IPS DF 6.9 (cell line): ENCODE measurements at places on chromosomes 1 and 21.

DNA sequence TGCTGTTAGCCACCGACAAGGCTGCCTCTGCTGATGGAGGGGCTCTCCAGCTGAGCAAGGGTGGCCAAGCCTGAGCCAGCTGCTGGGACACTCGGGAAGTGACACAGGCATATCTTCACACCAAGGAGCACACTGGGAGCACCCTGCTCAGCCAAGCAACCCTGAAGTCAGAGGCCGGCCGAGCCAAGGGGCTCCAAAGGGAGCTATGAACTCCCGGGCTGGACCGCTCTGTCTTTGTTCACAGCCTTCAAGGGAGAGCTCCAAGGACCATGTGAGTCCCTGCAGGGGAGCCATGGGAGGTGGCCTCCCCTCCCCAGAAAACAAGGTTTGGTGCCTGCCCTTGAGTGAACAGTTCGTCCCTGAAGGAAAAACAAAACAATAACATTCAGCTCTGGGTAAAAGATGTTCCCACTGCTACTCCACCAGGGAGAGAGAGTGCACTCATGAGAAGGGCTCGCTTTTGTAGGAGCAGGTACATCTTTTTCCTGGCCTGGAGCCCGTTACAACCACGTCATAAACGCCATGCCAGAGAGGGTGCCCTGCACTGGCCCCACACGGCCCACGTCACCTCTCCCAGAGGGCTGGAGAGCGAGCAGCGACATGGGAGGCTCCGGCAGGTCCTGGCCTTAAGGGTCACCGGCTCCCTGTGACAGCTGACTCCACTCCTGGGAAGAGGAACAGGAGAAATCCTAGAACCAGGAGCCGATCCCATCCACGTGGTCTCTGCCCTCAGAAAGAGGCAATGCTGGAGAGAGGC, 56.3 kb upstream of the SLC25A33 start:
- H3K27ac ChIP-seq, result no peak overlapping the region
- H3K4me1 ChIP-seq, result no peaks in the 10 kb centered on the region
- no peak for DNase-seq
- no peaks in the 10 kb centered on the region for H3K27me3 ChIP-seq

- H3K27me3 ChIP-seq, result peaks cover 11% of the 10 kb centered on the region
- H3K4me1 ChIP-seq, result no peaks in the 10 kb centered on the region
- H3K36me3 ChIP-seq, result no peaks in the 10 kb centered on the region
- no peak overlapping the region for H3K27ac ChIP-seq
- no peak overlapping the region for H3K4me3 ChIP-seq
Observed at GRCh38 chr21:42013376-42013775, 3.2 kb upstream of the ZBTB21 start.

GRCh38 chr1:189463166-189463565, 1014.5 kb downstream of the BRINP3 start:
- H3K4me3 ChIP-seq, result no peak overlapping the region
- DNase-seq, result no peak
- no peaks in the 10 kb centered on the region for H3K27me3 ChIP-seq
- H3K36me3 ChIP-seq, result no peaks in the 10 kb centered on the region

DNA sequence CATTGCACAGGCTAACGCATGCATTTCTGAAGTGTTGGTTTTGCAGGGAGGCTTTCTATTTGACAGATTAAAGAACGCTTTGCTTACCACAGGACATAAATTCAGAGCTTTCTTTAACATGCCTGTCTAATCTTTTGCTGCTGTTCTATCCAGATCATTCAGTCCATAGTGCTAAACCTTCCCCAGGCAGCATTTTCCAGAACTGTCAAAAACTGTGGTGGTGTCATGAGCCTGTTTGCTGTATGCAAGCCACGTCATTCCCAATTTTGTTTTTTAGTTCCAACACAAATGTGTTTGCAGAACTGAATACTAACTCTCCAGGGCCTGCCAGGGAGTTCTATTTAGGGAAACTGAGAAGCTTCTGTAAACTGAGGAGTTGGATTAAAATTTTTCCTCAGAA, 390.5 kb upstream of the LYPLAL1 start:
- H3K4me3 ChIP-seq, result no peak overlapping the region
- no peak overlapping the region for H3K27ac ChIP-seq
- no peak for DNase-seq
- no peaks in the 10 kb centered on the region for H3K36me3 ChIP-seq
- H3K27me3 ChIP-seq, result no peaks in the 10 kb centered on the region

DNA sequence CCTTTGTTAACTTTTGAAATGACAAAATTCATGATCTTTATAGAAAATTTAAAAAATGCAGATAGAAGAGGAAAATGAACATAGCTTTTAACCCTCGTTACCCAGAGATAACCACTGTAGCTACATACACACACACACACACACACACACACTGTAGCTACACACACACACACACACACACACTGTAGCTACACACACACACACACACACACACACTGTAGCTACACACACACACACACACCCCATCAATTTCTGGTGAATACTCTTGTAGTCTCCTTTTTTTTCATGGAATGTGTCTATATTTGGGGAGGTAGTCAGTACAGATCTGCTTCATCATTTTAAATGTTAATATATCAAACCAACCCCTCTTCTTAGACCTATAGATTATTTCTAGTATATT, 58.5 kb downstream of the SH3BGR start:
- no peaks in the 10 kb centered on the region for H3K4me1 ChIP-seq
- H3K36me3 ChIP-seq, result no peaks in the 10 kb centered on the region
- H3K27me3 ChIP-seq, result no peaks in the 10 kb centered on the region

DNA sequence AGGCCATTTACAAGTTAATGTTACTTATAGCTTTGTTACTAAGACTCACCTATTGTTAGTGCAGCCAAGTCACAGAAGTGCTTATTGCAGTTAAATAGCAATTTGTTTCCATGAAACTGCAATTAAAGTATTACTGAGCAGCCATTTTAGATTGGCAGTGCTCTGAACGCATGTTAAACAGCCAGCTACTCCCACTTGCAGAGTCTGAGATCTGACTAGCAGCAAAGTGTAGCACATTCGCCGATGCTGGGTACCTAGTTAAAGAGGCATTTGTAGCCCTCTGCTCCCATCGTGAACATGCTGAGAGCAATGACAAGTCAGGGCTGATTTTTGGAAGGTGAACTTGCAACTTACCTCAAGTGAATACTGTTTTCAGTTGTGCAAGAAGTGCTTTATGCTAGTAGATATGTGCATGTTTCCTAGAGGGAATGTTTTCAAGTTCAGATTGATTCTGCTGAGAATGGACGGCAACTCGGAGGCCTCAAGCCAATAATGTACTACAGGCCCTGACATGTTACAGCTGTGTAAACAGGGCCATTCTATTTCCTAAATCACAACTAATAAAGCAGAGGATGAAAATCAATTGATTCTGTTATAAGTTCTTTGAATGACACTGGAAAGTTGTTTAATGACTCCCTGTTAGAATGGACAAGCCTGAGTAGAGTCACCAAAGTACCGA, 19.8 kb downstream of the LMO4 start:
- H3K27me3 ChIP-seq, result no peaks in the 10 kb centered on the region
- H3K27ac ChIP-seq, result no peak overlapping the region
- no peak for DNase-seq
- no peaks in the 10 kb centered on the region for H3K4me1 ChIP-seq
- no peaks in the 10 kb centered on the region for H3K36me3 ChIP-seq
- H3K4me3 ChIP-seq, result no peak overlapping the region

GRCh38 chr1:156856282-156856785, 2.6 kb downstream of the INSRR start:
- H3K27ac ChIP-seq, result no peak overlapping the region
- DNase-seq, result no peak
- H3K27me3 ChIP-seq, result peaks cover 51% of the 10 kb centered on the region
- H3K36me3 ChIP-seq, result no peaks in the 10 kb centered on the region

DNA sequence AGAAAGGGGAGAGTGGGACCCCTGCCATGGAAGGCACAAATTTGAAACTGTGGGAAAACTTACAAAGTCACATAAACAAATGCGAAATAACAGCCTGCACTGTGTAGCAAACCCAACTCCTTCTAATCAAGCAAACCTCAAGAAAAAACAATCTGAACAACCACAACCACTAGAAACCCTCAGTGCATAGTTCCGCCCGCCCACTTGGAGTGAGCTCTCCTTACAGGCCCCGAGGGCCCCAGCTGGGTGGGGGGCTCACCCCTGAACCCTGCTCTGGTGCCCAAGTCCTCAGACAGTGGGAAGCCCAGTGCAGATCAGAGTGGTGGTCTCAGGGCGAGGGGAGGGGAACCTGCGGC, 931 bp upstream of the MXRA8 start:
- DNase-seq, result no peak
- H3K4me3 ChIP-seq, result no peak overlapping the region
- H3K4me1 ChIP-seq, result peaks cover 16% of the 10 kb centered on the region
- no peak overlapping the region for H3K27ac ChIP-seq
- peaks cover 3% of the 10 kb centered on the region; the same call in 1 of the 2 replicates for H3K27me3 ChIP-seq

- peaks cover 79% of the 10 kb centered on the region for H3K27me3 ChIP-seq
- no peak overlapping the region for H3K27ac ChIP-seq
- peaks cover 4% of the 10 kb centered on the region for H3K4me1 ChIP-seq
Observed at GRCh38 chr1:90718411-90719329, 1.6 kb upstream of the BARHL2 start.

- no peak overlapping the region for H3K27ac ChIP-seq
- no peaks in the 10 kb centered on the region; the same call in 1 of the 2 replicates for H3K36me3 ChIP-seq
- no peak overlapping the region for H3K4me3 ChIP-seq
- no peaks in the 10 kb centered on the region for H3K27me3 ChIP-seq
- H3K4me1 ChIP-seq, result no peaks in the 10 kb centered on the region
Observed at GRCh38 chr1:61699911-61700851, 24.8 kb downstream of the TM2D1 start.

DNA sequence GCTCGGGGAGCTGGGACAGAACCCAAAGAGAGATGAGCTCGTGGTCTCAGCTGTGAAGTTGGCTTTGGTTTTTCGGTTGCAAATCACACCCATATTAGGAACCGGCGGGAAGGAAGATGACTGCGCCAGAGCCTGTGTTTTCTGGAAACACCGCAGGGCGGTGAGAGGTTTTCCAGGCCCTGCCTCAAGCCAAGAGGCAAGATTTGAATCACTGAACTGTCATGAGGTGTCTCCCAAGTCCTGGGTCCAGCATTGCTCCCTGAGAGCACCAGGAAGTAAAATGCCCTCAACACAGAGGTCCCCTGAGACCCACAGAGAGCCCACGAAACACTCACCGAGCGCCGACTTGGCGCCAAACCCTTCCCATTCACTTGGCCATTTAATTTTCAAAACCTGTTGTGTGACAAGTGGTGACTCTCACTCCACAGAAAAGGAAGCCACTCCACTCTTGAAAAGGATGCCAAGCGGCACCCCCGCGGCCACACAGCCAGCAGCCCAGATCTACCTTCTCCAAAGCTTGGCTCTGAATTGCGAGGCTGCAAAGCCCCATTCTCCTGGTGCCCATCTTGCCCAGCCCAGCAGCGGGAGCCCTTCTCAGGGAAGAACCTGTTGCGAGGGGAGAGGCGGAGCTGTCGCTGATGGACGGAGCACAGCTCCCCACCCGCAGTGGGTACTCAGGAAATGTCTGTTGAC, 99.0 kb upstream of the RUNX3 start:
- H3K4me1 ChIP-seq, result peaks cover 5% of the 10 kb centered on the region
- H3K27me3 ChIP-seq, result no peaks in the 10 kb centered on the region
- no peak for DNase-seq
- no peaks in the 10 kb centered on the region for H3K36me3 ChIP-seq
- no peak overlapping the region for H3K27ac ChIP-seq

GRCh38 chr21:42315296-42315891, at the start of gene TFF3:
TSS of gene TFF3 (minus strand) at chr21:42315409. CDS start at chr21:42315374, 35 bp downstream.
- DNase-seq, result no peak
- no peaks in the 10 kb centered on the region for H3K36me3 ChIP-seq
- no peak within 1 kb of the TSS for H3K4me3 ChIP-seq
- H3K4me1 ChIP-seq, result peaks cover 14% of the 10 kb centered on the region

DNA sequence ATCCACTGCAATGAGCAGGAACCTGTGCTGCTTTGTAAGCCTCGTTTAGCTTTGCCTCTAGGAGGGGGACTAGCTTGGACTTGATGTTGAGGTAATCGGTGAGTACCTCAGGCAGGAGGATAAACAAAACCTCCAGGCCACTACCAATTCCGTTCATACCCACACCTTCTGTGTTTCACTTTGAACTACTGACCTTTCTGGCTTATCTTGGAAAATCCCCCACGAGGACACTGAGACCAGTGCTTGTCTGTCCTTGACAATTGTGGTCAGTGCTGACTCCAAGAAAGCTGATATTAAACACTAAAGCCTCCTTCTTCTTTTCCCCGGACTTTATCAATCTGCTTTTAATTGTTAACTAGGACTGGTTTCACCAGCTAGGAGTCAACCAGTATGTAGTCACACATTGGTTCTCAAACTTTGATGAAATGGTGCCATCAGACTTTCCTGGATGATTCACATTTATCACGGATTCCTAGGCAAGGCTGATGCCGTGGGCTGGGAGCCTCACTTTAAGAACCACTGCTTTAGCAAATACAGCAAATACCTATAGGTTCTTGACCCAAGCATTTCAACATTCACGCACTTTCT, 52.7 kb downstream of the TGFB2 start:
- no peak overlapping the region for H3K27ac ChIP-seq
- no peaks in the 10 kb centered on the region for H3K36me3 ChIP-seq
- H3K4me1 ChIP-seq, result no peaks in the 10 kb centered on the region
- DNase-seq, result no peak

DNA sequence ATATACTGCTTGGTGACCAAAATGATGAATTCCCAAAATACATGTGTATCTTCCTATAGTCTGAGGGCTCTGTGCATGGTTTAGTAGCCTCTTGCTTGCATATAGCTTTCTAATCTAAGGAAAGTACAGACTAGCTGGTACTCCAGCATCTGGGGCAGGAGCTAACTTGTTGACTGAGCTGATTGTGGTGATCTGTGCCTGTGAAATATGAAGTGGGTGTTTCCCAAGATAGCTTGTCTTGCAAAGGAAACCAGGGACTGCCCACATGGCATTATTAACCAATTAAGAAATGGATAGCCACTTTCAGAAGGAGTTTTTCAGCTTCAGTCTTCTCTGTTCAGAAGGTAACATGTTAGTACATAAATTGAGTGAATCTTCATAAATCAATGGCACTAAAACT, 219.8 kb downstream of the NEGR1 start:
- H3K36me3 ChIP-seq, result no peaks in the 10 kb centered on the region
- no peaks in the 10 kb centered on the region for H3K27me3 ChIP-seq
- no peaks in the 10 kb centered on the region for H3K4me1 ChIP-seq
- H3K4me3 ChIP-seq, result no peak overlapping the region
- no peak overlapping the region for H3K27ac ChIP-seq

GRCh38 chr1:31055953-31056352, 9.6 kb downstream of the PUM1 start:
- H3K27ac ChIP-seq, result no peak overlapping the region
- H3K27me3 ChIP-seq, result no peaks in the 10 kb centered on the region
- peaks cover 6% of the 10 kb centered on the region; the same call in 1 of the 2 replicates for H3K36me3 ChIP-seq
